NCI-H2029 treated with DMSO at 0.1 percent for 48 hours (cell line): ENCODE measurements at places on chromosomes 4 and X.

- no peak for DNase-seq
Measured at GRCh38 chr4:140037353-140038030, 116.5 kb downstream of the MAML3 start.

DNA sequence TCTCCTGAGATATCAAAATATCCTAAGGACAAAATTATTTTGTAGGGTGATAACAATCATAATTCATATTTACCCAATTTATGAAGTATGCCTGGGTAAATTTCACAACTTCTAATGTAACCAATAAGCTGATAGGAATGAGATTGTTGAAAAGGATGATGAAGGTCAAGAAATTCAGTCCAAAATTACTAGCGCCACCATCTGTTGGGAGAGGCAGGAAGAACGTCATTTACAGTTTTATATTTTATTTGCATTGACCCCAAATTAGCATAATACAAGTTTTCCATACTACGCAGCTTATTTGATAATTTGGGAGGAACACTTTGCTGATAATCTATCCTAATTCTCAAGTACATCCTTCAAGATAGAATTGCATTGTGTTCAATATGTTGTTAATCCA, 78.7 kb downstream of the ATP8A1 start:
- DNase-seq: no peak

GRCh38 chrX:40243755-40244515, 146.2 kb upstream of the BCOR start:
- DNase-seq: no peak

GRCh38 chrX:88439935-88440334, 307.1 kb upstream of the CPXCR1 start:
- DNase-seq: no peak

- no peak for DNase-seq
Measured at GRCh38 chr4:105194328-105195231, 47.9 kb downstream of the TET2 start.

- no peak for DNase-seq
Measured at GRCh38 chr4:1241936-1242505, 6.9 kb downstream of the CTBP1 start.

GRCh38 chrX:65871671-65872311, 168.1 kb downstream of the VSIG4 start:
- no peak for DNase-seq

DNA sequence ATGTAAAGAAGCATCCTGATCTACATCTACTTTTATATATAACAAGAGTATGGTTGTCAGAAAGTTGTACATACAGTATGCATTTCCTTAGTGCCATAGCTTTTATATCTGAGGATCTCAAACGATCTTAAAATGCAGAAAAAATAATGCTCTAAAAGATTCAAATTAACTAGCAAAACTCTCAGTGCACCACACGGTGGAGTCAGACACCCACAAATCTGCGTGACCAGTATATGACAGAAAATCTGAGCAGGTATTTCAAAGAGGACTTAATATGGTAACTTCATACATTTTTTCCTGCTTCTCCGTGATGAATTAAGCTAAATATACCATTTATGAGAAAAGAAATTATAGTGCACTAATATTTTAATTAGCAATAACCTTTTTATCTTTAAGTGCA, 803.0 kb downstream of the DMD start:
- DNase-seq: no peak

- DNase-seq: no peak
Measured at GRCh38 chr4:173282626-173283025, 51.5 kb downstream of the HMGB2 start.

- DNase-seq: no peak
Measured at GRCh38 chr4:97656044-97656720, 487.1 kb downstream of the STPG2 start.
